ENCODE measurements at places on chromosomes 11 and 22.

- no peak for DNase-seq
Measured at GRCh38 chr11:72750086-72750485, 2.1 kb downstream of the ARAP1 start.

DNA sequence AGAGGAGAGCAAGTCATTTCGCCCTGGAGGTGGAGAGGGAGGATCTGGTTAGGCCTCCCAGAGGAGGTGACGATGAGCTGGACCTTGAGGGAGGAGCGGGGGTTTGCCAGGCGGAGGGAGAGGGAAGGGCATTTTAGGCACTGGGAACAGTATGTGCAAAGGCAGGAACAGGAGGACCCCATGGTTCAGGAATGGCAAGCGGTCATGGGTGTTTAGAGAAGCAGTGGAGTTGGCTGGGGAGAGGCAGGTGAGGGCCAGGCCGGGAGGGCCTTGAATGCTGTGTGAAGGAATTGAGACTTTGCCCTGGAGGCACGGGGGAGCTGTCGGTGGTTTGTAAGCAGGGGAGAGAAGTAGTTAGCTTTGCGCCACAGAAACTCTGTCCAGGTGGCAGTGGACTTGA, 10.3 kb downstream of the PRDM11 start:
- no peak for DNase-seq

DNA sequence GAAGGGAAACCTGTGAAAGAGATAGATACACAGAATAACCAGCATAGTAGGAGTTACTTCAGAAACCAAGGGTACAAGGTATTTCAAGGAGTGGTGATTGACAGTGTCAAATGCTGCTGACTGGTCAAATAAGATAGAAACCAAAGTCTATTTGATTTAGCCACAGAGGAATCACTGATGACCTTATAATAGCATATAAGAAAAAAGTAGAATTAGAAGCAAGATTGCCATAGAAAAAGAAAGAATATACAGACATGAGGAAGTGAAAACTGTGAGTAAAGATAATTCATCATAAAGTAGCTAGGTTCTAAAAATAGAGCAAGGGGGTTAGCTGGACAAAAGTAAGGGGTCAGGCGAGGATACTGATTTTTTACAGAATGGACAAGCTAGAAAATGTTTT, 14.2 kb downstream of the ZBTB44 start:
- DNase-seq = no peak

GRCh38 chr11:67057205-67057672, 592 bp downstream of the RHOD start:
- no peak for DNase-seq

- no peak for DNase-seq
Measured at GRCh38 chr11:118227865-118228785, 3.3 kb upstream of the JAML start.

DNA sequence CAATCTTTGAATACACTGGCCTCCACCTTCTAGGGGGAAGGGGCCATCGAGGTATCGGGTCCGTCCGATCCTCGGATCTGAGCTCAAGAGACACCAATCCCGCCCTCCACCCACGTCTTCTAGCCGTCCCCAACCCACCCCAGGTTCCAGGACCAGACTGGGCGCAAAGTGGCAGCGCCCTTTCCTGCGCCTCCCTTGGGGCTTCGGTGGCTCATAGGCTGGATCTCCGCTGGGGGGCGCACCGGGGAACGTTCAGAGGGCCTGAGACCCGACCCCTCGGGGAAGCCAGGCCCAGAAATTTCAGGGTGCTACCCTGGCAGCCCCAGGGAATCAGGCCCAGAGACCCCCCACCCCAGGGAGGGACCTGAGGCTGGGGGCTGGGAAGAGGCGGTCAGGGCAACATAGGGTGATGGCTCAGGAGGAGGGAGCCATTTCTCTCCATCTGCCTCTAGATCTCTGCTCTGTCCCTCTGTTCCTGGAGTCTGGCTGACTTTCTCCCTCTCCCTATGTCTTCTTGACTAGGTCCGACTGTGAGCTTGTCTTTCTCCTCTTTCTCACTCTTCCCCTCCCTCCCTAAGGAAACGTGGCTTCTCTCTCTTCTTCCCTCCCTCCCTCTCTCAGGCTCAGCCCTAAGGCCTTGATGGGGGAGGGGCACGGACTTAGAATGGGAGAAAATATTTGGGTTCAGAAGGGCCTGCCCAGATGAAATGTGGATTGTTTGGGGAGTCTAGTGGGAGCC, 1.1 kb downstream of the CREB3L1 start:
- peak; percentile 71 for DNase-seq

DNA sequence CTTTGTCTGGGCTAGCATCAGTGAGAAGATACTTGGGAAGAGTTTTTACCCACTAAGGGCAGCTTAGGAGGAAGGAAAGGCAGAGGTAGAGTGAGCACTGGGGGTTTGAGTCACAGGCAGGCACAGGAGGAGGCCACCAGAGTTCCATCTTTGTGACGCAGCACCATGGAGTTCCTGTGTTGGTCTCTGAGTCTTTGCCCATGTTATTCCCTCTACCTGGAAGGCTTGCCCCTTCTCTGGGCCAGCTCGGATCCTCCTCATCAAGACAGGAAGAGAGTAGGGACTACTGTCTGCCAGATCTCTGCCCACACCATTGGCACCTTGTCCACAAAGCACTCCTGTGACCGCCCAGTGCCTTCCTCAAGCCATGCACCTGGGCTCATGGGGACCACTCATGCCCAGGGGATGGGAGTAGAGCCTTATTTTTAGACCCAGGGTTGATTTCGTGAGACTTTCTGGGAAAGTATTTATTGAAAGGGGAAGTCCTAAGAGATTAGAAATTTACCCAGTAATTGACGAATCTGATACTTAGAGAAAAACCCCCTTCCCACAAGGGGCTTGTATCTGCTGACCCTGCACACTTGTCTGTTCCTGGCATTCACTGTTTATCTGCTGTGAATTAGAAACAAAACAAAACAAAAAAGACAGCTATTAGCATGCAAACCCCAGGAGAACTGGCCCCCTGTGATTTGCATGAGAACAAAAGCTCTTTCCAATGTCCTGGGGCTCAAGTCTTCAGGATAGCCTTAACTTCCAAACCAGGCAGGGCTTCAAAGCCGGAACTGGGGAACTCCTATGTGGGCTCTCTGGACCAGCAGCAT, 35.9 kb upstream of the MYEOV start:
- no peak for DNase-seq

- no peak for DNase-seq
Measured at GRCh38 chr11:81986556-81987161, 747.0 kb downstream of the FAM181B start.

- peak; percentile 70 for DNase-seq
Measured at GRCh38 chr11:19853016-19853415, 140.4 kb downstream of the NAV2 start.

GRCh38 chr11:103494491-103494890, 385.3 kb downstream of the DYNC2H1 start:
- no peak for DNase-seq

DNA sequence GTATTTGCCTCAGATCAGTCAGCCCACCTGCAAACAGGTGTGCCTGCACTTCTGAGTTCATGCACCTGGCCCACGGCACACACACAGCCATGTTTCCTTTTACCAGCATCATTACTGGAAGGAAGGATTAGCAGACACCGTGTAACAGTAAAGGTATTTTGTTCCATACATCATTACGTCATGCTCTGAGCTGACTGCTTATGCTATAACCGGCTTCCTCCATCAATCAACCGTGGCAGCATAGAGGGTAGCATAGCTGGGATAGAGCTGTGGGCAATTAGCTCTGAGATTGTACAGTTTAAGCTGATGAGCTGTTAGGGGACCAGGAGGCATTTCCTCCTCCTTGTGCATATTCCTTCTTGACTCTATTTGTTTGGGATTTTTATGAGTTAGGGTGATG, 102.4 kb downstream of the ME3 start:
- DNase-seq = no peak

DNA sequence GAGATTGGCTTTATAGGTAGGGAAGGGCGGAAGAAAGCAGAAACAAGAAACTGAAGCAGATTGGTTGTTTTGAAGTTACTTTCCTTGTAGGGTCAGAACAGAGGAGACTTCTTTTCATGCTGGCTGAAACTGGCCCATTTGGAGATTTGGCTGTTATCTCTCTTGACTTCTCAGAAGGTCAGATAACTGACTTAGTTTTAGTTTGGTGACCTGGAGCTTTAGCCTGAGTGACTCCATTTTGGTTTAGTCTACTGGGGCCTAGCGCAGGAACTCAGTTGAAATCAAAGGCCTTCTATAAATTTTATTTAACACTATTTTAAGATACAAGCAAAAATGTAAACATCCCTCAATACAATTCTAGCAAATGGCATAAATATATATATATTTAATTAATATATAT, 31.4 kb downstream of the CSTPP1 start:
- no peak for DNase-seq

DNA sequence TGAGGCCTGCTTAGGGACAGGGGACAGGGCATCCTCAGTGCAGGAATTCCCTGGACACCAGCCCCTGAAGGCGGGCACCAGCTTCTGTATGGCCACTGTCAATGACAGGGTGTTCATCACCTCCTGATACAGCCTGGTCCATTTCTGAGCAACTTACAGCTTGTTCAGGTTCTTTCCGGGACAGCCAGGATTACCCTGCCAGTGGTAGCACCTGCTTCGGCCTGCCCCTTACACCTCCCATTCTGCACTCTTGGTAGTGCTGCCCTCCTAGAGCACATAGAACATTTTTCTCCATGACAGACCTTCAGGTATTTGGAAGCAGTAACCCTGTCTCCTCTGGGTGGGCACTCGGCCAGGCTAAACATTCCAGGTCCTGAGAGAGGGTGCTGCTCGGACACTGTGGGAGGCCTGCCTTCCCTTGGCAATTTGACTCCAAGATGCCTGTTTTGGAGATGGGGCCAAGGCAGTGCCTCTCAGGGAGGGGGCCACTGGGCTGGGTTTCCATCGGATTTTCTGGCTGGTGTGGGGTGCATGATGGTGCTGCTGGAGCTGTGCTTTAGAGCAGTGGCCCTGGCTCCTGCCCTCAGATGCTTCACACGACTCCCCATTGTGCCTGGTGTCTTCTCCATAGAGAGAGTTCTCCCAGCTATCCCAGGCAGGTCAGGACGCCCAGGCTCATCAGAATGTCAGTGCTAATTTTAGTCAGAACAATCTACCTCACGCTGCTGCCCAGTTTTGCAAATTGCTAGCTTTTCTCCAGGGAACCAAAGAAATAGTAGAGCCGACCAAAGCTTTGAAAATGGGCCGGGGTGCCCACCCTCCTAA, 1.2 kb downstream of the GAL3ST3 start:
- DNase-seq = no peak

DNA sequence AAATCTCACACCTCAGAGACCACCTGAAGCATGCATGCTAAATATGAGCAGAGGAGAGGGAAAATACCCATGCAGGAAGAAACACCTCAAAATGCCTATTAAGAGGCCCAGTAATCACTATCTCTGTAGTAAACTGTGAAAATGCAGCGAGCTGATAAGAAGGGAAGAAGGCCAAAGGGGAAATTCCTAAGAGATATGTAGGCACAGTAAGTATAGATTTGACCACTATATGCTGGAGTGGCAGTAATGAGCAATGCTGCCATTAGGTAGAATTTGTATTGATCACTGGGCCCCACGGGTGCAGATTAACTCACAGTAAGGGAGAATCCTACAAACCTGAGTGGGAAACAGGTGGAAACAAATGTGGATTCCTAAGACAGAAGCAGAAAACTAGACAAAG, 1813.1 kb upstream of the RAG2 start:
- DNase-seq = no peak

DNA sequence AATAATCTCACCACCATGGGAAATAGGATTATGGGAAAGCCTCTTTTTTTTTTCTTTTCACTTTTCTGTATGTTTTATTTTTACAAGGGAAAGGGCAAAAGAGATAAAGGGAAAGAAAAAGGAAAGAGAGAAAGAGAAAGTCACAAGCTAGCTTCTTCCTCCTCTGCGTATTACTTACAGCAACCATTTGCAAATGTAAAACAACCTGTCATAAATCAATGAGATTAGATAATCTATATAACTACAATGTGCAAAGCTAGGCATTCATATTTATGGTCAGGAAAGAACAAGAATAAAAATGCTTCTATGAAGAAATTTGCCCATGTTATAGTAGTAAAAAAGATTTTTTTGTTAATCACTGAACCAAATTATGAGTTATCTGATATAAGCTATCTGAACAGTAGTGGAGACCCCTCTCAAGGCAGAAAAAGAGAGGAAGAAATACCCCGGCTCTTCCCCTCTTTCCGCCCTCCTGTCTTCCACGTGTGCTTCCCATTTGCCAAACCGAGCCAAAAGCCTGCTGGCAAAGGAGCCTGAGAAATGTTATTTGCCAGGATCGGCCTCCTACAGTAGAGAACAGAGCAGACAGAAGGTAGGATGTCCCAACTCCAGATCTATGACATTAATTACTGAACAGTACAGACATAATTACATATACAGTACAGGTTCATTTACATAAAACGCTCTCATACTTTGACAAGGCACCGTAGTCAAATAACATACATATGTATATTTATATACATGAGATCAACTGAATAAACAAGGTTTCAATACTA, 50.2 kb downstream of the ARHGAP32 start:
- no peak for DNase-seq

DNA sequence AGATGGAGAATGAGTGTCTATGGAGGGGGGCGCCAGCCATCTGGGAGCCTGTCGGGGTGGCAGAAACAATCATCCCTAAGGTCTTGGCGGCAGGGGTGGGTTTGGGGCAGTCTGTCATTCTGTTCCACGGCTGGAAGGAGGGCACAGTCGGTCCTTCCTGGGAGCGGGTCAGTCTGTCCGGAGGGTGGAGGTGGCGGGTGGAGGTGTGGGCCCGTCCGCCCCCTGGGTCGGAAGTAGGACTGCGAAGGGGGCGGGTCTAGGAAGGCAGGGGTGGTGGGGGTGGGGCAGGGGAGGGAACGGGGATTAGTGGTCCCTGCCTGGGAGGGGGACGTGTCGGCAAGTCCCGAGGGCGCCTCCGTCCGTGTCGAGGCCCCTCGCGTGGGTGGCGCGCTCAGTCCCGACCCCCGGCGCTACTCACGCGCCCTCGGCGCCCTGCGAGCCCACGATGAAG, 461 bp downstream of the TBC1D10A start:
- DNase-seq = no peak

- DNase-seq = no peak
Measured at GRCh38 chr22:20000246-20001081, 16.2 kb downstream of the ARVCF start.

GRCh38 chr11:61532134-61533038, 23.8 kb downstream of the LRRC10B start:
- DNase-seq = no peak

DNA sequence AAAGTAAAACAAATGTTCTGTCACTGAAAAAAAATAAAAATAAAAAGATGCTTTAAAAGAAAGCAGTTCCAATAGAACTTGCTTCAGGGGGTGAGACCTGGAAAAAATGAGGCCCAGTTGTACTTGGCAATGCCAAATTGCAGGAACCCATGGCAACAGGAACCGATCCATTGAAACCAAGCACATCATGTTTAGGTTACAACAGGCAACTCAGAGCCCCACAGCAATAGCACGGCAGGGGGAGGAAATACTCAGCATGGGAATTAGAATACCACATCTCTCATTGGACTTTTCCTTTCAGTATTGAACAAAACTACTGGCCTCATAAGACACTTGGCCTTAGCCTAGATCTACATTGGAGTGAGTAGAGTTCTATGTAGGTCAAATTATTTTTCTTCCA, 84.3 kb downstream of the MSANTD4 start:
- DNase-seq = no peak
